Stimulated activated CD4-positive, alpha-beta T cell treated with anti-CD3 and anti-CD28 coated beads, Interleukin-4, amount 100 ng/mL, for 4 hours (primary cell): ENCODE measurements at places on chromosomes 3 and 15.

DNA sequence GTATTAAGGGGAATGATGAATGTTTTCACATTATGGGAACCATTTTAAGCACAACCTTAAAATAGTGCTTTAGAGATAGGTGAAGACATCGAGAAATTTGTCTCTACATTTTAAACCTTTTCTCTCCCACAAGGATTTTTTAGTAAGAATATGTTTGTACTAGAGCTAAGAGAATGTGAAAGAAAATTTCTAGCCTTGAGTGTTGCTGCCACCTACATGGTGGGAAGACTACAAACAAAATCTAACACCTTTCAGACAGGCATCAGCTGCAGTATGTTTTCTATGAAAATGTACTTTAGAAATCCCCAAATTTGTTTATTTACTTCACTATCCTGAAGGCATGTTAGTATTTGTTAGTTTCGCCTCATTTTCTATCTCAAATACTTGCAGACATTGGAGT lies 247.4 kb downstream of the WDR72 start:
- no peak for DNase-seq

GRCh38 chr3:79297245-79297960 lies 470.4 kb downstream of the ROBO1 start:
- no peak for DNase-seq

GRCh38 chr15:70826634-70827033 lies 27.3 kb downstream of the LARP6 start:
- no peak for DNase-seq

- DNase-seq, result no peak
These were observed 1.4 kb upstream of the APBA2 start for GRCh38 chr15:28884151-28884940.

GRCh38 chr15:38610748-38611147 lies 46.1 kb upstream of the RASGRP1 start:
- no peak for DNase-seq

GRCh38 chr15:38005953-38006808 lies 71.7 kb downstream of the TMCO5A start:
- no peak for DNase-seq

GRCh38 chr15:47119349-47119748 lies 598.0 kb upstream of the SEMA6D start:
- DNase-seq, result no peak

DNA sequence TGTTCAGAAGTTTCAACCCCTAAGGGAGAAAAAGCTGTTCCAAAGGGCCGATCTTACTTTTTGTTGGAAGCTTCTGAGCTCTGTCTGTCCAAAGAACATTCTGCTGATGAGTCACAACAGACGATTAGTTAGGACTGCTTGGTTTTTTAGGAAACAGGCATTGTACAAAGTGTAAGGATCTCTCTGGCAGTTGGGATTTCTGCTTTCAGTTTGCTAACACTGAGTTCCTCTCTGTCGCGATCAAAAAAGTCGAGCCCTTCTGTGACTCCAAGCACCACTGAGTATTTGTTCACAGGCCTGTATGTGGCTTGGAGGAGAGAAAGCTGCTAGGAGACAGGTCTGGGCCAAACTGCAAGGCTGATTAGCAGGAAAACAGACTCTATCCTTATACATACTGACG lies 91.8 kb upstream of the PFN2 start:
- no peak for DNase-seq

- DNase-seq, result no peak
These were observed 20.4 kb upstream of the PARL start for GRCh38 chr3:183904833-183905780.

DNA sequence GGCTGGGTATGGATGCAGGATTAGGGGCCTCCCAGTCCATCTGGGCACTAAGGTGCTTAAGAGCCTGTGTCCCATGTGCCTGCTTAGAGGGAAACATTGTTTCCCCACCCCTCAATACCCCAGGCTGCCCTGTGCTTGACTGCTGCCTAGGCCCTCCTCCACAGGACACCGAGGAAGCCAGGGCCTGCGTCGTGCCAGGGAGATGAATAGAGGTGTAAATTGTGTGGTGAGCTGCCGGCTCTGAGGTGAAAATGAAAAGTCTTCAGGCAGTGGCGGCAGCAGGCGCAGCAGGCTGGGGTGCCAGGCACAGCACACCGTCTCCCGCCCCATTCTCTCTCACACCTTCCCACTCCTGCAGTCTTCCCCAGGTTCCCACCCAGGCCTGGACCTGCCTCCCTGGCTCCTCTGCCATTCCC lies 13.9 kb upstream of the GRM2 start:
- no peak for DNase-seq

DNA sequence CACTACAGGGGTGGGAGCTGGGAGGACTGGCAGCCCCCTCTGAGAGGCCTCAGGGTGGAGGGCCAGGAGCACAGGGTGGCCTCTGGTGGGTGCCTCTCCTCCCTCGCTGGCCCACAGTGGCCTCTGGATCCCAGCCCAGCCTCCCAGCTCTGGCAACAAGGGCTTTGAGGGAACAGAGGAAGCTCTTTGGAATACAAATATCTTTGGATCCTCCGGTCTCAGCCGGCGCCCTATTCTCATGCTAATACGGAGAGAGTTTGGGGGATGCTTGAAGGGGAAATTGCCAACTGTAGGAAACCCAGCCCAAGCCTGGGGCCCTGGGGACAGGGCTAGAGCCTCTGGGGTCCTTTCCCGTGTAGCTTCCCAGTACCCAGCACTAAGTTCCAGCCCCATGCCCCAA lies 33.4 kb upstream of the INSYN1 start:
- DNase-seq, result no peak

DNA sequence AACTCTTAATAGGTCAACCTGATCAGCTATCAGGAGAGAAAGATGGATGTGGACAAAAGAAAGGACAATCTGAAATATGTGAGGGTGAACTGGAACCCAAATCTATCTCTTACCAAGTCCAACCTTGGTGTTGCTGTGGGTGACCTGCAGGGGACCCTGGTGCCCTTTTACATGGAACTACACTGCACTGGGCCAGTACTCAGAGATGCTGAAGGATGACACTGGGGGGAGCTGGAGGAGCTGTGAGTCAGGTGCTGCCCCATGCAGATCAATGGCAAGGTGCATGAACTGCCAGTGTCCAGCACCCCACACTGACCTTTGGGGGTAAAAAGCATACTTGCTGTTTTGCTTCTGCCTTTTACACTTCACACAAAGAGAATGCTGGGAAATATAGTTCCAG lies 55.6 kb upstream of the TBC1D5 start:
- DNase-seq, result no peak

DNA sequence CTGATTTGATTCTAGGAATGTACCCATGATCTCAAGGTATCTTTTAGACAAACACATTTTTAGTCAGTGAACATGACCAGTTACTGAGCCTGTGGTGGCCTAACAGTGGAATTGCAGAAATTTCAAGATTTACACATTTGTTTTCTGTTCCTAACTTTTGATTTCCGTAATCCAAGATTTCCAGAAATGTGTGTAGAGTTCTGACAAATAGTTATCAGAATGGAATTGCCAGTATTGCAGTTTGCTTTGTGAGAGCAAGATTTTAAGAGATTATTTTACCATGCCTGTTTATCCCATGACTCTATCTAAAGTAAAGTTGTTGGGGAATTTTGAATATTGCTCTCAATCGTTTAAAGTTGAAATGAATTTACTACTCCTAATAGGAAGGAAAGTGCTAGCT lies 11.7 kb upstream of the UTS2B start:
- DNase-seq, result no peak
